Naive thymus-derived CD4-positive, alpha-beta T cell (primary cell): ENCODE measurements at places on chromosomes 3 and 15.

DNA sequence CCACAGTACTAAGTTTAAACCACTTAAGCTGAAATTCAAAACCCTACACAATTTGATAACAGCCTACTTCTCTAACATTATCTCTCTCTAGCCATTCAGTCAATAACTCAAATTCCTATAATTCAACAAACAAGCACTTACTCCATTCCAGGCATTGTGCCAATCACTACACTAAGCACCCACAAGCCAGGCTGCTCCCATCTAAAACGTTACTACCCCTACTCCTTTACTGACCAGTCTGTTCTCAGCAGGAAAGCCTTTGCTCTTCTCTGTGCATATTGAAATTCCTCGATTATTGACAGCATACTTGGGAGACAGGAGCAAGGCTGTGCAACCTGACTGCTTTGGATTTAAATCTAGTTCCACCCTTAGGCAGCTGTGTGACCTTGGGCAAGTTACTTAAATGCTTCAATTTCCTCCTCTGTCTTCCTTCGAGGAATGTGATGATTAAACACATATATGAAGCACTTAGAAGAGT, 177.2 kb upstream of the THBS1 start:
- H3K36me3 ChIP-seq, result no peaks in the 10 kb centered on the region
- DNase-seq, result no peak
- H3K27ac ChIP-seq, result no peak overlapping the region
- H3K27me3 ChIP-seq, result no peaks in the 10 kb centered on the region
- no peaks in the 10 kb centered on the region for H3K4me1 ChIP-seq

- no peak overlapping the region for H3K4me3 ChIP-seq
- H3K27ac ChIP-seq, result no peak overlapping the region
- no peak for DNase-seq
- H3K36me3 ChIP-seq, result no peaks in the 10 kb centered on the region
- no peaks in the 10 kb centered on the region for H3K4me1 ChIP-seq
Measured at GRCh38 chr15:79673416-79674123, 223.2 kb downstream of the MTHFS start.

- H3K4me1 ChIP-seq, result peaks cover 29% of the 10 kb centered on the region
- peaks cover 18% of the 10 kb centered on the region for H3K36me3 ChIP-seq
- H3K4me3 ChIP-seq, result peak overlapping the region; percentile 61
- DNase-seq, result peak; percentile 35
- H3K27me3 ChIP-seq, result no peaks in the 10 kb centered on the region
Measured at GRCh38 chr3:126474498-126475412, 936 bp downstream of the ZXDC start.

GRCh38 chr3:31568649-31569048, 35.9 kb downstream of the STT3B start:
- H3K27ac ChIP-seq, result no peak overlapping the region
- no peaks in the 10 kb centered on the region for H3K27me3 ChIP-seq
- H3K36me3 ChIP-seq, result no peaks in the 10 kb centered on the region
- no peak overlapping the region for H3K4me3 ChIP-seq
- peaks cover 52% of the 10 kb centered on the region for H3K4me1 ChIP-seq

GRCh38 chr15:78424673-78425072, 13.3 kb upstream of the IREB2 start:
- H3K4me1 ChIP-seq, result no peaks in the 10 kb centered on the region
- H3K36me3 ChIP-seq, result no peaks in the 10 kb centered on the region
- peaks cover 4% of the 10 kb centered on the region for H3K27me3 ChIP-seq
- H3K27ac ChIP-seq, result no peak overlapping the region
- H3K4me3 ChIP-seq, result no peak overlapping the region

GRCh38 chr3:186502966-186503712, 41.0 kb downstream of the CRYGS start:
- no peak for DNase-seq
- H3K27me3 ChIP-seq, result no peaks in the 10 kb centered on the region
- H3K36me3 ChIP-seq, result no peaks in the 10 kb centered on the region
- no peak overlapping the region for H3K27ac ChIP-seq
- H3K4me3 ChIP-seq, result no peak overlapping the region

- no peaks in the 10 kb centered on the region for H3K36me3 ChIP-seq
- H3K4me3 ChIP-seq, result no peak overlapping the region
- no peak for DNase-seq
- no peaks in the 10 kb centered on the region for H3K4me1 ChIP-seq
Measured at GRCh38 chr3:126750756-126751121, 46.7 kb downstream of the CHCHD6 start.

- H3K27ac ChIP-seq, result no peak overlapping the region
- no peaks in the 10 kb centered on the region for H3K27me3 ChIP-seq
- no peaks in the 10 kb centered on the region for H3K4me1 ChIP-seq
- H3K36me3 ChIP-seq, result no peaks in the 10 kb centered on the region
- H3K4me3 ChIP-seq, result no peak overlapping the region
- no peak for DNase-seq
Measured at GRCh38 chr15:57085267-57085666, 166.8 kb downstream of the TCF12 start.

- no peaks in the 10 kb centered on the region for H3K27me3 ChIP-seq
- H3K36me3 ChIP-seq, result no peaks in the 10 kb centered on the region
- no peak overlapping the region for H3K4me3 ChIP-seq
- H3K27ac ChIP-seq, result no peak overlapping the region
- no peak for DNase-seq
Measured at GRCh38 chr3:103794656-103795055, 1359.8 kb downstream of the ZPLD1 start.

DNA sequence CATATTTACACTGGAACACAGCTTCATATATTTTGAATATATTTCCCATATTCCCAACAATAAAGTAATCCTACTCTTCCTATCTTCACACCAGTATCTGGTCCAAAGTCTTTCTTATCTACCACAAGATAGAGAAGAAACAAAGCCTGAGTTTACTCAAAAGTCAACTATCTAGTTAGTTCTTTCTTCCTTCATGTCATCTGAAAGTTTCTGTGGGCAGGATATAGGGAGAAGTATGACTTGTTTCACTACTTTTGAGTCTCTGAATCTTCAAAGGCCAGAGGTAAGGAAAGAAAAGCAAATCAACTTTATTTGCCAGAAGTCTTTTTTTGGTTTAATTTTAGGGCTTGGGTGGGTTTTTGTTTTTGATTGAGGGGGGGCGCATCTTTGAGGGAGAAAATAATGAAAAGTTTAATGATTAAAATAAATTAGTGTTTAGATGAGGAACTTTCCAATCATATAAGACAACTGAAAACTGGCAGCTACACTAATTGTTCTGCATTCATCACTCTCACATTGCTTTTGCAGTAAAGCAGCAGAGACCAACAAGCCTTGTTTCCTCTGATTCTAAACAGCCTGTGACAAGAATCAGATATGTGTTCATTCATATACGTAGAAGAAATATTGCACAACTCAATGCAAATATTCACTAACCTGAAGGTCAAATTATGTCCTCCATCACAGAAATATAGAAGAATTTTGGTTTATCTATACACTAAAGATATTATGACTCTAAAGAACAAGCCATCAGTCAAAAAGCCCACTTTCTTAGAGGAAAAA, 421.4 kb downstream of the SHQ1 start:
- no peak for DNase-seq
- H3K4me3 ChIP-seq, result no peak overlapping the region
- H3K27ac ChIP-seq, result no peak overlapping the region
- no peaks in the 10 kb centered on the region for H3K36me3 ChIP-seq
- peaks cover 21% of the 10 kb centered on the region for H3K4me1 ChIP-seq

- H3K36me3 ChIP-seq, result no peaks in the 10 kb centered on the region
- no peaks in the 10 kb centered on the region for H3K27me3 ChIP-seq
- DNase-seq, result no peak
- H3K27ac ChIP-seq, result no peak overlapping the region
- no peaks in the 10 kb centered on the region for H3K4me1 ChIP-seq
Measured at GRCh38 chr3:79406175-79406574, 361.6 kb downstream of the ROBO1 start.

DNA sequence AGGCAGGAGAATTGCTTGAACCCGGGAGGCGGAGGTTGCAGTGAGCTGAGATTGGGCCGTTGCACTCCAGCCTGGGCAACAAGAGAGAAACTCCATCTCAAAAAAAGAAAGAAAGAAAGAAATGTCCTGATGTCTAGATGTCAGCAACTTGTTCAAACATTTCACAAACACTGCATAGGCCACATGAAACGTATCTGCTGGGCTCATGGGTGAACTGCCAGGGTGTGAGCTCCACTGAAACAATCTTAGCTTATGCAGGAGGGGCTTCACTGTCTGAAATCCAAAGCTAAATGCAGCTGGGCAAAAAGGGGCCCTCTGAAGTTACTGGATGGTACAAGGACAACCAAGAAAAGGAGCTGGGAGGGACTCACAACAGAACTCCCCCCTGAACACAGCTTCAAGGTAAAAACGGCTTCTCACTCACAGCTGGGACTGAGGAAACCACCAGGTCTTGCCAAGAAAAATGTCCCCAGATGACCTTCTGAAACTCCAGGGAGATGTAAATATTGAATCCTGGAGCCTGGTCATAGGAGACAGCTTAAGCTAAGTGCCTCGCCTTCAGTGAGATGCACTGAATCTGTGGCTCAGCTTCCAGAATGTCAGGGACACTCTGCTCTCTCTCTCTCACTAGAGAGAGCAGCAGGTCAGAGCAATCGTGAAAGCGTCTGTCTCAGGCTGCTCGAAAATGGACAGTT, 31.9 kb downstream of the SEC61A1 start:
- H3K4me1 ChIP-seq, result no peaks in the 10 kb centered on the region
- H3K27me3 ChIP-seq, result no peaks in the 10 kb centered on the region
- no peak overlapping the region for H3K4me3 ChIP-seq
- H3K27ac ChIP-seq, result no peak overlapping the region
